A549 treated with GW870086 at 1 μM for 4 hours (cell line): ENCODE measurements at places on chromosomes 4 and X. TPM values are rescaled to one million over a fixed set of nuclear protein-coding genes. Genes with fewer than 3 reads are reported as not detected.

CYLC1 gene
- not detected in 5 replicates for total RNA-seq

AMTN gene
- total RNA-seq = not detected in 5 replicates

AR gene
- total RNA-seq = 2.7 to 3.3 TPM (median 2.9 TPM) in 5 replicates

SPANXB1 gene
- total RNA-seq = 2.0 to 2.7 TPM (median 2.3 TPM) in 5 replicates

PGAM4 gene
- total RNA-seq = 0.35 to 0.55 TPM (median 0.44 TPM) in 4 of 5 replicates, not detected in the other

GNRHR gene
- total RNA-seq = not detected in 5 replicates

MAGEC2 gene
- not detected in 5 replicates for total RNA-seq

LUZP4 gene
- total RNA-seq = not detected in 5 replicates

CCNA2 gene
- total RNA-seq = 35.5 to 49.8 TPM (median 43.8 TPM) in 5 replicates

TMPRSS11B gene
- total RNA-seq = not detected in 5 replicates

EPGN gene
- not detected in 5 replicates for total RNA-seq

KDM6A gene
- 11.1 to 13.0 TPM (median 11.7 TPM) in 5 replicates for total RNA-seq

ADD1 gene
- 74.5 to 94.4 TPM (median 88.9 TPM) in 5 replicates for total RNA-seq

AREG gene
- total RNA-seq = 38.9 to 48.1 TPM (median 43.8 TPM) in 5 replicates
